ENCODE measurements at places on chromosomes 5 and 9. TPM values are rescaled to one million over a fixed set of nuclear protein-coding genes. Genes with fewer than 3 reads are reported as not detected.

The NR6A1 gene
- 0.44 TPM for total RNA-seq

The SLC6A18 gene
- total RNA-seq, result not detected

The PPP1R26 gene
- 0.18 TPM for total RNA-seq

The CDKN2B gene
- 0.93 TPM for total RNA-seq

The PALM2AKAP2 gene
- not detected for total RNA-seq

The SLC4A9 gene
- 0.35 TPM for total RNA-seq

The FRMPD1 gene
- not detected for total RNA-seq

- no peak for DNase-seq
- H3K36me3 ChIP-seq, result no peaks in the 10 kb centered on the region
- H3K4me3 ChIP-seq, result no peak overlapping the region
- H3K27ac ChIP-seq, result no peak overlapping the region
- no peaks in the 10 kb centered on the region for H3K4me1 ChIP-seq
Observed at GRCh38 chr9:87029905-87030304, 82.6 kb upstream of the GAS1 start.

DNA sequence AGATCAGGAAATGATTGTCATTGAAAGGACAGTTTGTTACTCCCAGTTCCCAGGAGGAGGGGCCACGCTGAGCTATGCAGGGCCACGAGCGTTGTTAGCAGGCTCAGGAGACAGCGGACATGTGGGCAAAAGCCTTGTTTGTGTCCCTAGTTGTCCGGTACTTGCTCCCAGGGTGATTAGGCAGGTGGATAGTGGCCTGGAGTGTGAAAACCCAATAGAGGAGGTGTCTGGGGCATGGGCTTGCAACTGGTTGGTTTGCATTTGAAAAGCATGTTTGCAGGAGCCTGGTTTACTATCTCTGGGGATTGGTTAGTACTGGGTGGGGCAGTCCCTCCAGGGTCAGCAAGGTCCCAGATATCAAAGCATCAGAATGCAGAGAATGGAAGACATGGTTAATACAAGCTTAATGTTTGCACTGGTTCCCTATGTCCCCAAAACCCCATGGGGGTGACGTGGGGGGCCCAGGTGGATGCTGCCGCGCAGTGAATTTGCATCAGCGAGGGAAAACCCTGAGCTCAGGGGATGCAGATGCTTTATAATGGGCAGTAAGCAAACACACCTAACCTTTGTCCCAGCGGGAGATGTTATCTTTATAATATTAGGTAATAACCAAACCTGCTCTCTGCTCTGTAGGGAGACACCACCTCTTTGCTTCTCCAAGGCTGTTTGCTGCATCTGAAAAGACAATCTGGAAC lies 39.7 kb downstream of the ROPN1L start:
- H3K27me3 ChIP-seq, result peaks cover 17% of the 10 kb centered on the region
- H3K4me3 ChIP-seq, result no peak overlapping the region
- no peak for DNase-seq
- H3K36me3 ChIP-seq, result no peaks in the 10 kb centered on the region
- no peaks in the 10 kb centered on the region for H3K4me1 ChIP-seq
- no peak overlapping the region for H3K27ac ChIP-seq

GRCh38 chr5:132363431-132364112 lies 5.9 kb upstream of the SLC22A5 start:
- no peak overlapping the region for H3K27ac ChIP-seq
- DNase-seq, result no peak
- H3K36me3 ChIP-seq, result no peaks in the 10 kb centered on the region
- no peaks in the 10 kb centered on the region for H3K4me1 ChIP-seq
- no peaks in the 10 kb centered on the region for H3K27me3 ChIP-seq

DNA sequence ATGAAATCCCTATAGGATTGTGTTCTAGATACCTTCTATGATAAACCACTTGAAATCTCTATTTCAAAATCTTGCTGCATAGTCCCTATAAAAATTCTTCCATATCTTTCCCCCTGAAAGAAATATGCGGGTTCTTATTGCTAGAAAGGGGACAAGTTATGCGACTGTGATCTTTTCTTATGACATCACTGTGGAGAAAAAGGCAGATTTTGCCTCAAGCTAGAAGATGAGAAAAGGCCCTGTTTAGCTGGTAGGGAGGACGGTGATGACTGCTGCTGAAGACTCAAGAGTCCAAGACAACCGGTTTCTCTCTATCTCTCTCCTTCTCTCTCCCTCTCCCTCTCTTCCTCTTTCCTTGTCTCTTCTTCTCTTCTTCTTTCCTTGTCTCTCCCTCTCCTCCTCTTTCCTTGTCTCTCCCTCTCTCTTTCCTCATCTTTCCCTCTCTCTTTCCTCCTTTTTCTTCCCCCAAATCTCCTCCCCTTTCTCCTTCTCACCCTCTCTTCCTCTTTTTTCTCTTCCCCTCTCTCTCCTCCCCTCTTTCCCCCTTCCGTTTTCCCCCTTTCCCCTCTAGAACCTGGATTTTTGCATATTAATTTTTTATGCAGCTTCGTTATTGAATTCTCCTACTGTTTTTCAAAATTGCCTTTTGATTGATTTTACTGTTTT lies 5.3 kb downstream of the OR2S2 start:
- H3K27me3 ChIP-seq, result peaks cover 38% of the 10 kb centered on the region
- H3K4me1 ChIP-seq, result no peaks in the 10 kb centered on the region
- DNase-seq, result no peak
- H3K27ac ChIP-seq, result no peak overlapping the region

- DNase-seq, result peak; percentile 97
- H3K27me3 ChIP-seq, result no peaks in the 10 kb centered on the region
- peaks cover 29% of the 10 kb centered on the region for H3K36me3 ChIP-seq
- peak within 1 kb of the TSS; percentile 77 for H3K4me3 ChIP-seq
Observed at GRCh38 chr9:129802833-129803675, at the start of gene TOR1B. TOR1B (plus strand) TSS chr9:129803184; CDS start chr9:129803213, 29 bp downstream.

DNA sequence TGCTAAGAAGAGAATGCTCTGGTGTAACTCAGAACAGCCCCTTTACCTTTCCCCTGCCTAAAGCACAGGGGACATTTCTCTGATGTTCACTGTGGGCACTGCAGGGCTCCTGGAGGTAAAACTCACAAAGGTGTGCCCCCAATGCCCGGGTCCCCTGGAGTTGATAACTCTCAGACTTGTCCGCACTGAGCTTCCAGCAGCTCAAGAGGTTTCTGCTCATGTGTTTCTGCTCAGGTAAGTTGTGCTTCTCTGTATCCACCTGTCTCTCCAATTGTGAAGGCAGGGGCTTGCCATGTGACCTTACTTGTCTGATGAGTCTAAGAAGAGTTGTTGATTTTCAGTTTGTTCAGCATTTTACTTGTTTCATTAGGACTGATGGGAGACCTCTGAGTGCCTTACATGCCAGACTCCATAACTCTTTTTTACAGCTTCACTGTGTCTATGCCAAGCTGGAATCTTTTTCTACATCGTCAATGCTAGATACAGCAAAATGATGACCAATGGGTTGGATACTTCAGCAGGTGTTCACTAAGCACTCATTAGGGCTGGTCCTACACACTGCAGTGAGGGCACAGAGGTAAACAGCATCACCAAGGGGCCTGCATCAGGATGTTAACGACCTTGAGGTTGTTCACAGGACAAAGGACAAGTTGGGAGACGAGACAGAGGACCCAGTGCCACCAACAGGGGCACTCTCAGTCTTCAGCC lies 56.4 kb downstream of the MRPL36 start:
- no peak overlapping the region for H3K4me3 ChIP-seq
- H3K27me3 ChIP-seq, result peaks cover 35% of the 10 kb centered on the region
- H3K4me1 ChIP-seq, result no peaks in the 10 kb centered on the region
- no peaks in the 10 kb centered on the region for H3K36me3 ChIP-seq
- peak; percentile 25 for DNase-seq

- no peak for DNase-seq
- H3K36me3 ChIP-seq, result peaks cover 2% of the 10 kb centered on the region
- H3K27me3 ChIP-seq, result no peaks in the 10 kb centered on the region
- no peak overlapping the region for H3K4me3 ChIP-seq
Observed at GRCh38 chr9:132942541-132943182, 1.8 kb downstream of the TSC1 start.

DNA sequence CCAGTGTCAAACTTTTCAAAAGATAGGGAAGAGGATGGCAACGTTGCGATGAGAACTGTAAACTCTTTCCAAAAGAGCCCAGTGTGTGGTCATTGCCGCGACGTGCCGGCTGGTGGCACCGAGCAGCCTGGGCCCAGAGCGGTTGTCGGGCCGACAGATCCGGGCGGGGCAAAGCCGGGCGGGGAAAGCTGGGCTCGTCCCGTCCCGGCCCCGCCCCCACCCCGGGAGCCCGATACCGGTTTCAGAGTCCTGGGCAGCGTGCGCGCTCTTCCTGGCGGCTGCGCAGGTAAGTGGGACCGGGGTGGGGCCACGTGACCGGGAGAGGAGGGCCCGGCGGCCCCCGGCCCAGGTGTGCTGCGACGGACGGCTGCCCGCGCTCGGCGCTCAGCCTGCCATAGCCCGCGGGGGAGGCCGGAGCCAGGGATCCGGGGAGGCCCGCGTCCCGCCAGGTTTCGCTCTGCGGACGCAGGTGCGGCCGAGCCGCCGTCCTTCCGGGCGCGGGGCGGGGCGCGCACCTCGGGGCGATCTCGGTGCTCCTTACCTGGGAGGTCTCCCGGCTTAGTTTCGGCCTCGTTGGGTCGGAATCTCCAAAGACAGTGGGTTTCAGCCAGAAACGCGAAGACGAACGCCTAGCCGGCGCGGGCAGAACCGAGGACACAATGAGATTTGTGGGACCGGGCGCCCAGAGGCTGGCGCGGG lies at the start of gene MARVELD2:
Gene MARVELD2, plus strand, starts transcription at position 232 of the 699 bp plus-strand sequence. CDS start 4,270 bp downstream, outside the sequence.
- no peak for DNase-seq
- peak within 1 kb of the TSS; percentile 50 for H3K4me3 ChIP-seq
- H3K4me1 ChIP-seq, result peaks cover 4% of the 10 kb centered on the region
- peaks cover 18% of the 10 kb centered on the region for H3K36me3 ChIP-seq
- no peak within 1 kb of the TSS for H3K27ac ChIP-seq

DNA sequence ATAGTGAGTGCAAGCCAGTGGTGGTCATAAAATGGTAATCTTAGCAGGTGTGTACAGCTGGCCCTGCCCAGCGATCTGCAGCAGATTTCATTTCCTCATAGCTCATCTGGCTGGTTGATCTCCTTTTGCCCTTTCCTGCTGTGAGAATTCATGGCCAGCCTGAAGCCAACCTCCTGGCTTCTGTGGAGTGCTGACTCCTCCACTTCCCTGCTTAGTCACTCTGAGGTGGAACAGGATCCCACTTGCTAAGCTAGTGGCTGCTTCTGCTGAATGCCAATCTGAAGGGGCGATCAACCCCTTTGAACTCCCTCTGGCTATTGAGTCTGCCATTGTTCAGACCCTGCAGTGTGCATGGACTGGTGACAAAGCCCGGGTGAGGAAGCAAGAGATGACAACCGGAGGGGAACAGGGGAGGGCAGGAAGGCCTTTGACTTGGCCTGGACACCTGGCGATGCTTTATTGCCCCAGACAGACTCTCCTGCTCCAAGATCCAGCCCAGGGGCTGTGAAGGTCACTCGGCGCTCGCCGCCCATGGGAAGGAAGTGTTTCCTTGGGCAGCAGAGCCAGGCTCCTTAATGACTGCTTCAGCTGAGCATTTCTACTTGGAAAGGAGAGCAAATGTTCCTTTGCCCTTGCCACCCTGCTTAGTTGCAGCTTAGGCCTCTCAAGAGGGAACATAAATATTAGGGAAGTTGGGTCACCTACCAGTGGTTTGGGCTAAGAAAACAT lies 341.1 kb downstream of the ZSWIM6 start:
- H3K4me3 ChIP-seq, result no peak overlapping the region
- H3K4me1 ChIP-seq, result no peaks in the 10 kb centered on the region
- H3K27ac ChIP-seq, result no peak overlapping the region
- no peaks in the 10 kb centered on the region for H3K36me3 ChIP-seq
- DNase-seq, result no peak
- peaks cover 12% of the 10 kb centered on the region for H3K27me3 ChIP-seq

DNA sequence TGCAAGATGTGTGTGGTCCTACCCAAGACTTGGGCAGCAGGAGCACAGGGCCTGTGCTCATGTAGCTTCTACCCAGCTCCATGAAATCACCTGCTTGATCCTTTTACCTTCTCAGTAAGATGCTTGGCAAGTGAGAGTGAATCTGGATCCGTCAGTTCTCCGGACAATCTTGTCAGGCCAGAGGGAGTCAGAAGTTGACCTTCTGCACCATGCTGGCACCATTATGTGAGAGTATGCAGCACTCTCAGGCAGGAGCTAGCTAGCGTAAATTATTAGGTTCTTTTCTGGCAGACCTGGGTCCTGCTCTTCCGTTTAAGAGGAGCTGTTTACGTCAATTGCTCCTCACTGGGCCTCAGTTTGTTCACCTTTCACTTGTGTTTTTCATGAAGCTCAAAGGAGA lies 37.0 kb upstream of the ADAM19 start:
- no peak for DNase-seq
- no peak overlapping the region for H3K27ac ChIP-seq
- H3K4me1 ChIP-seq, result peaks cover 55% of the 10 kb centered on the region
- H3K4me3 ChIP-seq, result no peak overlapping the region
- H3K36me3 ChIP-seq, result peaks cover 12% of the 10 kb centered on the region

GRCh38 chr5:159450417-159450816 lies 120.1 kb upstream of the IL12B start:
- no peak for DNase-seq
- no peaks in the 10 kb centered on the region for H3K36me3 ChIP-seq
- peaks cover 72% of the 10 kb centered on the region for H3K27me3 ChIP-seq
- no peak overlapping the region for H3K4me3 ChIP-seq
- no peaks in the 10 kb centered on the region for H3K4me1 ChIP-seq

DNA sequence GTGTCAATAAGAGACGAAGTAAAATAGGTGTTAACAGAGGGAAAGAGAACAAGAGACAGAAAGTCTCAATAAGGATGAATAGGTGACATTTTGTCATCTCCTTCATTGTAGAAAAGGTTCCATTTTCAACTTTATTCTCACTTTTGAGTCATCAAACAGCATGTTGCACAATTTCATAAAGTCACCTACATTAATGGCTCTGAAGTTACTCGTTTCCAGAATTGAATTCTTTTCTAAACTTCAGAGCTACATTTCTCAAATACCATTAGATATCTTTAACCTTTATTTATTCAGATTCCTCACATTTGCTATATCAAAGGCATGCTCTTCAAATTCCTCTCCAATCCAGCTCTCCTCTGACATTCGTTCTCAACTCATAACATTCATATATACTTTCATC lies 13.1 kb downstream of the ADAMTS6 start:
- peaks cover 2% of the 10 kb centered on the region for H3K36me3 ChIP-seq
- no peaks in the 10 kb centered on the region for H3K4me1 ChIP-seq
- no peak overlapping the region for H3K4me3 ChIP-seq
- H3K27me3 ChIP-seq, result no peaks in the 10 kb centered on the region
- H3K27ac ChIP-seq, result no peak overlapping the region
- no peak for DNase-seq

DNA sequence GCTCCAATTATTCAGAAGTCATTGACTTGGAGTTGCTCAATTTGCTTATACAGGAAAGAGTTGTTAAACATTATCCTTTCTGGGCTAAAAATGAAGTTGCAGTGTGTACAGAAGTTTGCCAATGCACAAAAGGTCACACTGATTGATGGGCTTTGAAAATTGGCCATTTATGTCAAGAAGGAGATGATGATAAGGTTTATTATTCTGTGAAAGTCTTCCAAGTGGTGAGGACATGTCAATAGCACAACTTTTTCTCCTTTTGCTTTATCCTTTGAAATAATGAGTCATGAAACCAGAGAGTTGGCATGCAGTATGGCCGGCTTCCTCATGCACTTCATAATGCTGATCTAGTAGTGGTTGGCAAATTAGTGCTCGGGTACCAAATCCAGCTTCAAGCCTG lies 848.5 kb upstream of the WWC1 start:
- no peaks in the 10 kb centered on the region for H3K27me3 ChIP-seq
- no peak for DNase-seq

All from activated CD8-positive, alpha-beta memory T cell treated with anti-CD3 and anti-CD28 coated beads, Interleukin-2, amount 10 ng/mL, durations not matched to agents 7 days and 5 days (primary cell).